Endothelial cell (in vitro differentiated cells): ENCODE measurements at places on chromosomes 1 and 21.

GRCh38 chr1:80462006-80462405 lies 1338.7 kb upstream of the ADGRL2 start:
- DNase-seq: no peak

DNA sequence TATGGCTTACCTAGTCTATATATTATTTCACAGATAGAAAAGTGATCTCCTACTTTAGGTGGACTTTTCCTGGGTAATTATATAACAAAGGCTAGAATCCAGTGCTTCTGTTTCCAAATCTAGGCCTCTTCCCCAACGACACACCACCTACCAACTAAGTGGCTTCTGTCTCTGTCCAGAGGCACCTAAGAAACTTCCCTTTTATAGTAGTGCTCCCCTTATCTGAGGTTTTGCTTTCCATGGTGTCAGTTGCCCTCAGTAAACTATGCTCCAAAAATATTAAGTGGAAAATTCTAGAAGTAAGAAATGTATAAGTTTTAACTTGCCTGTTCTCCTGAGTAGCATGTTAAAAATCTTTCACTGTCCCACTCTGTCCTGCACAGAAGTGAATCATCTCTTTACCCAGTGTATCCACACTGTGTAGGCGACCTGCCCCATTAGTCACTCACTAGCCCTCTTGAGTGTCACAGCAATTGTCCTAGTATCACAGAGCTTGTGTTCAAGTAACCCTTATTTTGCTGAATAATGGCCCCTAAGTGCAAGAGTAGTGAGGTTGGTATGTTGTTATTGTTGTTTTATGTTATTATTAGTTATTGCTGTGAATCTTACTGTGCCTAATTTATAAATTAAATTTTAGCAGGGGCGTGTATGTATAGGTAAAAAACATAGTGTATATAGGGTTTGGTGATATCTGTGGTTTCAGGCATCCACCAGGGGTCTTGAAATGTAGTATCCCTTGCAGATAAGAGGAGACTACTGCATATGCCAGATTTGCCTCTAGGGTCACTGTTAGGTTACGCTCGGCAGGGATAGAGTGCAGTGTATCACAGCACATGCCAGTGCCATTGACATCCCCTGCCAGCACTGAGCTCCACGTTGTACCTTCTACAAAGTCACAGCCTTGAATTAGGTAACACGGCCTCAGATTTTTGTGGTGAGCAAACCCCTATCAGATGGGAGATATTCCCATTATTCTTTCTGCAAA lies 14.7 kb upstream of the CD53 start:
- DNase-seq: no peak

GRCh38 chr1:173946380-173946921 lies 29.3 kb upstream of the SERPINC1 start:
- no peak for DNase-seq

DNA sequence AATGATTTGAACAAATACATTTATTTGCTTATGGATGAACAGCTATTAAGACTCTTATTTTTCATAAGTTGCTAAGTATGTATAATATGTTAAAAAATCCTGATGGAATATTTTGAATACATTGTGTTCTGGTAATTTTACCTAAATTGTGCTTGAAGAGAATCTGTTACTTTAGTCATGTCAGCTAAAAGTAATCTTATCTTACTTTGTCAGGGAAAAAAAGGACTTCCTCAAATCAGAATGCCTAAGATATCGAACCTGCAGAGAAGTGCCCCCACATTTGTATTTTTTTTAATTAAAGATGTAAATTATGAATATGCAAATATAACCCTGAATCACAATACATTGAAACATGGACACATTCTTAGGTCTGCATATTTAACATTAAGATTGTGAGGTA lies 1331.7 kb downstream of the MRPL39 start:
- no peak for DNase-seq

DNA sequence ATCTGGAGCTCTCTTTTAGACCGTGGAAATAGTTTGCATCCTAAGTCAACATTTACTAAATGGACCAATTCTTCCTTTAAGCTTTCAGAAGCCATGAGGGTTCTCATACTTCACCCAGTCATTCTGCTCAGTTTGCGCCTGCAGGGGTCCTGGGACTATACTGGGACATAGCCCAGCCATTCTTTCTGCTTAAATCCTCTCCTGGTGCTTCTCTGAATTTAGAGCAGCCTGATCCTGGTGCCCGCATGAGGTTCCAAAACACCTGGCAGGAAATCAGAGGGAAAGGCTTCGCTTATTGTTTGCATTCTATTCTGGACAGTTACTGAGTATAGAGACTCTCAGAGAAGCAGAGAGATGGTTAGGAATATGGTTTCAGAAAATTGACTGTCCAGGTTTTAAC lies 27.0 kb downstream of the TNN start:
- no peak for DNase-seq
